ENCODE measurements at places on chromosomes 7 and 10. TPM values are rescaled to one million over a fixed set of nuclear protein-coding genes. Genes with fewer than 3 reads are reported as not detected.

GRCh38 chr7:19117091-19117869, at the start of gene TWIST1:
Gene TWIST1, minus strand, starts transcription at chr7:19117636. Its CDS starts 315 bp downstream, at chr7:19117321.
- no peaks in the 10 kb centered on the region for H3K36me3 ChIP-seq
- H3K4me1 ChIP-seq, result peaks cover 6% of the 10 kb centered on the region
- DNase-seq, result no peak

GRCh38 chr10:12699258-12699700, 302.2 kb downstream of the CCDC3 start:
- H3K4me1 ChIP-seq, result peaks cover 1% of the 10 kb centered on the region
- no peak overlapping the region for H3K27ac ChIP-seq
- no peak for DNase-seq
- H3K4me3 ChIP-seq, result no peak overlapping the region
- peaks cover 6% of the 10 kb centered on the region for H3K36me3 ChIP-seq
- no peaks in the 10 kb centered on the region for H3K27me3 ChIP-seq

DNA sequence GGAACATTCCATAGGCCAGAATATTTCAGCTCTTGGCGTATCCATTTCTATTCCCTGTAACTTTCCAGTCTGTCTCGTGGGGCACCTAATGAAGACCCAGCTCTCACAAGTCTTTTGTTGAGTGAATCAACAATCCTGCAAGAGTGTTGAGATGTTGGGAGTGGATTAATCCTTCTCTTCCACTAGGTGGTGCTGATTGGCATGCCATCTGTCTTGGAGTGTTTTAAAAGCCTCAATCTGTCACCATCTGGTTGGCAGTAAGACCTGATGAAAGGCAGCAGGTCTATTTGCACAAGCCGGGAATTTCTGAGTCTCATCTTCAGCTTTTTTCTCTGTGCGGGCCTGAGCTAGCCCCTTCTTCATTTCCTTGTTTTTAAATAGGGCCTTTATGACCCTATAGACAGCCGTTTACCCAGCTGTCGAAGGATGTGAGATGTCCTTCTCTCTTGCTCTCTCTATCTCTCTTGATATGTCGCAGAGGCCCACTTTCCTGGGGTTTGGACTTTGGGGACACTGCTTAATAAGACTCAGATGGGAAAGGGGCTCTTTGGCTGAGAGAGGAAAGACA, 180.5 kb downstream of the ZNF365 start:
- peaks cover 27% of the 10 kb centered on the region for H3K27me3 ChIP-seq
- no peak overlapping the region for H3K27ac ChIP-seq

GRCh38 chr7:91468256-91468655, 204.0 kb downstream of the FZD1 start:
- no peak for DNase-seq
- H3K27me3 ChIP-seq, result no peaks in the 10 kb centered on the region
- no peak overlapping the region for H3K4me3 ChIP-seq
- H3K27ac ChIP-seq, result no peak overlapping the region

GRCh38 chr7:144534196-144534595, 130.7 kb upstream of the NOBOX start:
- H3K27ac ChIP-seq, result no peak overlapping the region
- DNase-seq, result no peak
- H3K36me3 ChIP-seq, result peaks cover 9% of the 10 kb centered on the region
- no peak overlapping the region for H3K4me3 ChIP-seq
- H3K27me3 ChIP-seq, result no peaks in the 10 kb centered on the region

DNA sequence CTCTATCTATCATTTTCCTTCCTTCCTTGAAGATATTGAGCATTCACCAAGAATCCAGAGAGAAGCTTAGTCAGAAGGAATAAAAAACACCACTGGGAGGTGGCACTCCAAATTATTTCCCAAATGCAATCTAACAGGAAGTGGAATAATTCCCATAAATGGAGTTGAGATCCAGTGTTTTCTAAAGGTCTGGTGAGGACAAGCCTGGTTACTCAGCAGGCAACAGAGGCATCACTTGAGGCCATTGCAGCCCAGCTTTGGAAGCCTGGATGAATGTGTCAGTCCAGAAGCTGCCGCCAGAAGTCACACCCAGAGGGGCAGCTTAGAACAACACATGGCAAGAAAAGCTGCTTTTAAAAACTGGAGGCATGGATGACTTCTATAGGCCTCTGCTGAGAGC, 288.9 kb upstream of the KLF6 start:
- no peaks in the 10 kb centered on the region for H3K27me3 ChIP-seq
- DNase-seq, result no peak
- H3K36me3 ChIP-seq, result no peaks in the 10 kb centered on the region
- no peak overlapping the region for H3K4me3 ChIP-seq
- no peak overlapping the region for H3K27ac ChIP-seq

GRCh38 chr10:20457649-20458048, 439.5 kb downstream of the NEBL start:
- H3K27ac ChIP-seq, result no peak overlapping the region
- no peak overlapping the region for H3K4me3 ChIP-seq
- no peak for DNase-seq

DNA sequence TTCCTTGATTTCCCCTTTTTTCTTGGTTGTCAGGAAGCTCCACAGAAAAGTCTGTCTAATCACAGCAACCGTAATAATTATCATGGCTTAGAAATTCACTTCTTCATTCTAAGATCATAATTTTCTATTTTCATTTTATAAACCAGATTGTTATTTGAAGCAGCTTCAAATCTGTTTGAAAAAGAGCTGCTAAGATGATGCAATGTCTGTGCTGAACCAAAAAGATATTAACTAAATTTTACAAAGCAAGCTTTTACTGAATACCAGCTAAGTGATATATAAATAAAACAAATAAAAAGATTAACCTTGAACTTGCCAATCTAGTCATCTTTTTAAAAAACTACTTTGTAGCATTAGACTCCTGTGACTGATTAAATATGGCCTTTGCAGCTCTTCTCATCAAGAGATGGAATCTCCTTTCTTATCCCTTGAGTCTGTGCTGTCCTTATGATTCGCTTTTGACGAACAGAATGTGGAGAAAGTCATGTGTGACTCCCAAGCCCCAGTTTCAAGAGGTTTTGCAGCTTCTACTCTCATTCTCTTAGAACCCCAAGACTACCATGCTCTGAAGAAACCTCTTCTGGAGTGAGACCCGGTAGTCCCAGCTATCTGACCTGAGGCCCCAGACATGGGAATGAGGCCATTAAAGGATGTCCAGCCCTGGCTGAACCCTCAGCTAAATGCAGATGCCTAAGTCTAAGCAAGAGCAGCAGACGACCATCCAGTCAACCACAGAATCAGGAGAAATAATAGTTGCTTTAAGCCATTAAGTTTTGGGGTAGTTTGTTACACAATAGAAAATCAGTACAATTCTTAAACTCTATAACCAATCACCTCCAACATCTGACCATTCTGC, 14.4 kb downstream of the NAMPT start:
- no peaks in the 10 kb centered on the region for H3K27me3 ChIP-seq
- no peak overlapping the region for H3K4me3 ChIP-seq
- no peak for DNase-seq
- H3K4me1 ChIP-seq, result peaks cover 5% of the 10 kb centered on the region
- no peak overlapping the region for H3K27ac ChIP-seq
- peaks cover 9% of the 10 kb centered on the region for H3K36me3 ChIP-seq

GRCh38 chr10:124155781-124156435, 62.5 kb upstream of the CHST15 start:
- H3K36me3 ChIP-seq, result no peaks in the 10 kb centered on the region
- H3K4me1 ChIP-seq, result no peaks in the 10 kb centered on the region
- H3K27ac ChIP-seq, result no peak overlapping the region
- no peak for DNase-seq
- H3K27me3 ChIP-seq, result peaks cover 7% of the 10 kb centered on the region

- H3K4me3 ChIP-seq, result no peak overlapping the region
- no peaks in the 10 kb centered on the region for H3K27me3 ChIP-seq
- no peak overlapping the region for H3K27ac ChIP-seq
- no peaks in the 10 kb centered on the region for H3K36me3 ChIP-seq
- no peaks in the 10 kb centered on the region for H3K4me1 ChIP-seq
Observed at GRCh38 chr10:71868192-71868697, 17.2 kb upstream of the PSAP start.

AGR2 gene
- total RNA-seq, result not detected

ERVW-1 gene
- total RNA-seq, result not detected

PRKAR2B gene
- total RNA-seq, result 0.62 TPM

All from naive thymus-derived CD8-positive, alpha-beta T cell (primary cell).